ENCODE measurements at places on chromosomes 12 and 14.

GRCh38 chr14:25461780-25462179 is 411.8 kb upstream of the STXBP6 start:
- DNase-seq, result no peak

DNA sequence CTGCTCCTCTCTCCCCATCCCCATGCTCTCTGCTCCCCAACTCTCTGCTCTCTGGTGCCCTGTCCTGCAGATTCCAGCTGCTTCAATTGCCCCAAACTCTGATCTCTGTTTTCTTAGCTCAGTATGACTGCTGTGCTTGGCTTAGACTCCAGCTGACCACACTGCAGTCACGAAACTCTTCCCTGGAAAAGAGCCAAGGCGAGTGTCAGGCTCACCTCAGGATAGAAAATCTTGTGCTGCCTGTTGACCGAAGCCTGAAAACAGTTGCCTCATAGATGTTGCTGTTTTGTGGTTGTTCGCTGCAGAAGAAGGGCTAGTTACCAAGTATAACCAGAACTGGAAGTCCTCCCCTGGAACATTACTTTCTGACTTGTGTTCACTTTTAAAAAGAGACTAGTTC is 6.7 kb upstream of the STON2 start:
- peak; percentile 6 for DNase-seq

DNA sequence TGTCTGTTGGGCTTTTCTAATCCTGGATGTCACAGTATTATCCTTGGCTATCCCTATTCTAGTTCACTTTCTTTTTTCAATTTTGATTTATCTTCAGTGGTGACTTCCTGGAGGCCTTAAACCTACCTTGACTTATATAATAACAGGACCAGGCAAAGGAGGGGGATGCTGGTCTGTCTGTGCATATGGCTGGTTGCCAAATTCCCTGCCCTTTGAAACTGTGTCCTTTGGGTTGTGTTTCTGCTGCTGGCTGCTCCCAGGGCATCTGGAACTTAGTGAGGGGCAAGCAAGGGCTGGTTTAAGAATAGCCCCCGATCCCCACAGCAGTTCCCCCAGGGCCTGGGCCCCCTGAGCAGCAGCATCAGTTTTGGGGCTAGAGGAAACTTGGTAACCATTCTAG is 96.0 kb upstream of the MAX start:
- DNase-seq, result no peak

DNA sequence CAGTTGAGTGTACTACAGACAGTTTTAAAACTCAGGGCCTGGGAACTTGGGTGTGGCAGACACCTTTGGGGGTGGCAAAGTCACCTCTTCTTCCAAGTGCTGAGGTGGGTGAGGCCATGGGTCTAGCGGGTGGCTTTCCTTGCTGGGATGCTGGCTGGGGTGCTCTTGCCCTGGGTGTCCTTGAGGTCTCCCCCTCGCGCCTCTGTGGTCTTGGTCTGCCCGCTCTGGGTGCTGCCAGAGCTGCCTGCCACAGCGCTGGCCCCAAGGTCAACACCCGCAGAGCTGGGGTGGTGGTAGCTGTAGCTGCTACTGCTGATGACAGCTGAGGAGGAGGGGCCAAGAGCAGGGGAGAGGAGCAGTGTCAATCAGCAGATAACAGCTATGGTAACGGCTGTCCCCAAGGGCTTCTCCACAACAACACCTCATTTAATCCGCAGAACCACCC is 6.8 kb downstream of the KRT74 start:
- DNase-seq, result no peak

DNA sequence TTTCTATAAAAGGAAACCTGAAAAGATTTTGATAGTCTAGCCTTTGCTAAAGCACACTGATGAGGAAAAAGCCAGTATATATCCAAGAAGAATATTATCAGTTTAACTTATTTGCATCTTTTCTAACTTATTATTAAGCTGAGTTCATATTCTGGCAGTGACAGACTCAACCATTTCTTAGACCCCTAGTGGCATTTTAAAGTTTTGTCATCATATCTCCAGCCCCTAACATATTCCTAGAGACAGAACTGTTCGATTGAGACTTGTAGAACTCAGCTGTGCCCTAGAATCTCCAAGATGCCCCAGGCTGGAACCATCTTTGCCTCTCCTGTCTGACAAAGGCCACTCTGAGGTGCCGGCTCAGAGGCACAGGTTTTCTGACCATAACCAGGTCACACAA is 365.6 kb downstream of the NELL2 start:
- DNase-seq, result no peak

- no peak for DNase-seq
Measured at GRCh38 chr14:68544081-68544892, 248.6 kb downstream of the ZFP36L1 start.

GRCh38 chr12:111406474-111407376 is 1.0 kb downstream of the SH2B3 start:
- no peak for DNase-seq

- DNase-seq, result no peak
Measured at GRCh38 chr14:92968291-92969020, 45.5 kb downstream of the CHGA start.

DNA sequence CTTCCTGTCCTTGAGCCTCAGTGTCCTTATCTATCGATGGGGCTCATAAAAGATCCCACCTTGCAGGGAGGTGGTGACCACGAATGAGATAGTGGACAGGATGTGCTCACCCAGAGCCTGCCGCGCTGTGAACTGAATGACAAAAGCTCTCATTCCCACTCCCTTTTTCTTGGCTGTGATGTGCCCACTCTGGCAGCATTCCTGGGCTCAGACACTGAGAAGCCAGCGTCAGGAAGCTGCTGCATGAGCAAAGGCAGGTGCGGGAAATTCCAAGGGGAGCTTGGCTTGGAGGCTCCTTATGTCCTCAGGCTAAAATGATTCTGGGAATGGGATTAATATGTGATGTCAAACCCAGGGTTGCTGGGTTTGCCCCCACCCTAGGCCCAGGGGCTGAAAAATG is 61.6 kb downstream of the EFCAB11 start:
- DNase-seq, result no peak

DNA sequence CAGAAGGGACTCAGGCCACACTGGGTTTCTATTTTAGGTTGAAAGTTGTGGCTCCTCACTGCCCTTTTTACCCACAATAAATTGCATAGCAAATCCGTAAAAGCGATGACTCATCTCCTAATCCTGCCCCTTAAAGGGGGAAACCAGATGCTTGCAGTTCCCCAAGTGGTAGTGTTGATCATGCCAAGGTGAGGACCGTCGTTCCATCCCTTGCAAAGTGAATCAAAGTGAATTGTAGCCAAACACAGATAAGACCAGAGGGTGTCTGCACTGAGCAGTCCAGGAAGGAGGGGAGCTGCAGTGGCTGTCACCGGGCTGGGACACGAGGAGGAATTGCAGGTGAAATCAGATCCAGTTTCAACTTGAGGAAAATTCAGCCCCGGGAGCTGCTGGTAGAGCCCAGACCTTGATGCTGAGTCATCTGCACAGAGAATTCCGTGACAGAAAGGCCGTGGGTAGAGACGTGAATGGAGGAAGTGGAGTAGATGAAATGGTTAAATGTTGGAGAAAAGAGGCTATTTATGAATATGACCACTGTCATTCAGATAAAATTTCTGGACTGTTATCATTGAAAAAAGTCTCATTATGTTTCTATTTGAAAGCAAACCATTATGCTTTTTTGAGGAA is 44.2 kb upstream of the MMP17 start:
- no peak for DNase-seq

- DNase-seq, result no peak
Measured at GRCh38 chr12:116346222-116346621, 68.7 kb upstream of the MED13L start.

DNA sequence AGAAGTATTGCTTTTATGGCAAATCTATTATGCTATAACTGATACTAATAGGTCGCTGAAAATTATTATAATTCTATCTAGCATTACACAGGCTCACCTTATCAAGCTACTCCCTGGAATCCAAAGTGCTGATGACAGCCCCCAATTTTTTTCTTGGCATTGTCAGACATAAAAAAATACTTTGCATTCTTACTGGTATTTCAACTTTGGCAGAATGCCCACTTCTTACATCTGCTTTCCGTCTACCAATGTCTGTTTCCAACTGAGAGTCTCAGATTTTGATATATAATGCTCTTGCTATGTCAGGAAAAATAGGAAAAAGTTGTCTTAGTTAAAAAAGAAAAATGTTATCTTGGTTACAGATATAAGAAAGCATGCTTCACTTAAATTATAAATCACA is 615.4 kb downstream of the C12orf50 start:
- DNase-seq, result no peak

DNA sequence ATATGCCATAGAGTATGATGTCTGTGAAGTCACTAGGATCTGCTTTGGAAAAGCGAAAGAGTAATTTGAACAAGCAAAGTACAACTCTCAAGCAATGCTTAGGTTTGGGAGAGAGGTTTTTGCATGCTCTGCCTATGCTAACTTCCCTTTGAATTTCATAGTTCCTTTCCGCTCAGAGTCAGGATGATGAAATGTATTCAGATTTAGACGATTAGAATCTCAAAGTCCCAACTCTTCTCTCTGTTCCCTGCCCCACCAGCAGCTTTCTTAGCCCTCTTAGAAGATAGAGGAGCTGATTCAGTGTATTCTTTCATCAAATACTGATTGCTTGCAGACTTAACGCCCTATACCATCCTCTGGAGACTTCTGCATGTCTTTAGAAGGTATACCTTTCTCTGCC is 11.5 kb downstream of the RAB5B start:
- DNase-seq, result no peak

- no peak for DNase-seq
Measured at GRCh38 chr14:68011406-68012028, 191.9 kb downstream of the RAD51B start.

DNA sequence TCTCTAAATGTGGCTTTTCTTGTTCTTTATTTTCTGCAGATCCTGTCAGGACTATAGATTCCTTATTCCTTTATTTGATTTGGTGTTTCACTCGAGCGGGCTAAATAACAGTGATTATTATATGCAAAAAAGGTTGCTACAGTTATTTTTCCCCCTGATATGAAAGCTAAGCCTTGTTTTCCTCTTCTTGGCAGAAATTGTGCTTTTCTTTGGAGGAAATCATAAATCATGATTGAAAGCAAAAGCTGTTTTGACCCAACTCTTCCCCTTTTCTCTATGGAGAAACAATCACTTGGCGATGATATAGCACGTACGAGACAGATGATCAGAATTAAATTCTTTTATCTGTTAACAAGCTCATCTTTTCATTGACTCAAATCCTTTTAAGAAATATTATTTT is 31.4 kb downstream of the PPFIBP1 start:
- DNase-seq, result no peak

DNA sequence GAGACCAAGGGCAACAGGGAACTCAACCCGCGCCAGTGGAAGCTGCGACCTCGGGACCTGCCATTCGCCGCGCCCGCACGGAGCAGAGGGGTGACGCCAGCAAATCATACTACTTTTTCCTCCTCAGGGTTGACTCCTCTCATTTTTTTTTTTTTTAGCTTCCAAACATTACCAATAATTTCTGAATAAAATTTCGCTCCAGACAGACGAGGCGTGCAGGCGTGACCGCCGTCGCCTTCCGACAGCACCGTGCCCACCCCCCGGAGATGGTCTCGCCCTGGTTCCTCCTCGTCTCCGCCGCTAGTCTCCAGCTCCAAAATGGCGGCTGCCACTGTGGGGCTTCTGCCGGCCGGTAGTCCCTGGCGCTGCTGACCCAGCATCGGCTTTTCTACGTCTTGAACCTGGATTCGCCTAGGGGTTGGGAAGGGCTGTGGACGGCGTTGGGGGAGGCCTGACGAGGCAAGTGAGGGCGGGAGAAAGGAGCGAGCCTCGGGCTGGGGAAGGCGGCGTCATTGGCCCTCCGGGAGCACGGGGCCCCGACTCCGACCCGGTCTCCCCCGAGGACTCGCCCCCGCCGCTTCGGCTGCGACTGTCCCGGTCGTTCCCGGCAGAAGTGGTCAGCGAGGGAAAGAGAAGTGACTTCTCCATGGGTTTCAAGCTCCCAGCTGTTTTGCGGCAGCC is at the start of the genes CPSF2 and NDUFB1:
Gene CPSF2 (plus strand): TSS at position 300 of the 681 bp plus-strand sequence. CDS start 9,016 bp downstream, outside the sequence.
Gene NDUFB1 (minus strand): TSS at position 37 of the 681 bp plus-strand sequence. CDS start 4,069 bp downstream, outside the sequence.
- peak; percentile 84 for DNase-seq

DNA sequence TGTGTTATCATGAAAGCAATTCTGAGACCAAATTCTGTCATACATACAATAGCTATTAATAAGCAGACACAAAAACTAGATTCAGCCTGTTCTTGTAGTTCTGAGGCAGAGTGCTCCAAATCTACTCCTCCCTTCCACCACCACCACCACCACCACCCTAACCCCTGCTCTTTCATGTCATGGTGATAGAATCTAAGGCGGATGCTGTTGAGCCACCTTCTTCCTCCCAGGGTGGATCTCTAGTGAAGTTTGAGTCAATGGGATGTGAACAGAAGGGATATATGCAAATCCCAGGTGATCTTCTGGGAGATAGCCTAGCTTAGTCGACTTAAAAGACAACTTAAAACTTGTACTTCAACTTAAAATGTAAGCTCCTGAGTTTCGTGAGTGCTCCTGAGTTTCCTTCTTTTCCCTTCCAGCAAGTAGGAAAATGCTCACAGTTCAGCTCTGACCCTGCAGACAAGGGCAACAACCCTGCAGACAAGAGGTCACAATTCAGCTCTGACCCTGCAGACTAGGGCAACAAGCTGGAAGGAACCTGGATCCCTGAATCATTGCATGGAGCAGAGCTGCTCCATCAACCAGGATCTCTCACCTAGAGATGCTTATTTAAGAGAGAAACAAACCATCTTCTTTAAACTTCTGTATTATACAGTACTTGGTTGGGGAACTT is 204.1 kb downstream of the TTC8 start:
- no peak for DNase-seq

DNA sequence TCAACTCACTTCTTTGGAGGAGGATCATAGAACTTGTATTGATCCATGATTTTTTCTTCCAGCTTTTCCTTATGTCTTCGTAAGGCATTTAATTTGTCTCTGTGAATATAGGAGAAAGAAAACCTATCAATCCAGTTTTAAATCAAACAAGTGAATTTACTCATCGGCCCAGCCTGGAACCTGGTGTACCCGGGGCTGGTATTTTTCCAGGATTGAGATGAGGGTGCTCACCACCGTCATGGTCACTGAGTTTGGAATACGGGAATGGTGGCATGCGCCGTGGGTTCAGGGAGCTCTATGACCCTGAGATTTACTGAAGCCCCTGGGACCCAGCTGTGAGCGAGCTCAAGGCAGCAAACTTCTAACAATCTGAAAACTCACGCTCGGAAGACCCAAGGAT is 46.5 kb upstream of the GPR68 start:
- DNase-seq, result no peak

DNA sequence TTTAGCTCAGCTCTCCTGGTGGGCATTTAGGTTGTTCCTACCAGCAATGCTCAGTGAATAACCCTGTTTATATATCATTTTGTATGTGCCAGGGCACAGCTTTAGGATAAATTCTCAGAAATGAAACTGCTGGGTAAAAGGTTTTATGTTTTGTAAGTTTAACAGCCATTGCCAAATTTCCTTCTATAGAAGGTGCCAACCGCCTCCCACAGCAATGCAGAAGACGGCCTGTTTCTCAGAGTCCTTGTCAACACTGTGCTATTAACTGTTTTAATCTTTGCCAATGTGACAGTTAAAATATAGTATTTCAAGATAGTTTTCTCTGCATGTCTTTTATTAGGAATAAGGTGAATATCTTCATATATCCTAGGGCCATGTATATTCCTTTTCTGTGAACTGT is 65.0 kb downstream of the PPP1R13B start:
- DNase-seq, result no peak

GRCh38 chr14:53047307-53048069 is 96.6 kb upstream of the FERMT2 start:
- no peak for DNase-seq

All from NCI-H2081 (cell line).